Activated naive CD4-positive, alpha-beta T cell treated with Interleukin-2 at 50 U/mL for 16 hours (primary cell): ENCODE measurements at places on chromosomes 7 and 10.

DNA sequence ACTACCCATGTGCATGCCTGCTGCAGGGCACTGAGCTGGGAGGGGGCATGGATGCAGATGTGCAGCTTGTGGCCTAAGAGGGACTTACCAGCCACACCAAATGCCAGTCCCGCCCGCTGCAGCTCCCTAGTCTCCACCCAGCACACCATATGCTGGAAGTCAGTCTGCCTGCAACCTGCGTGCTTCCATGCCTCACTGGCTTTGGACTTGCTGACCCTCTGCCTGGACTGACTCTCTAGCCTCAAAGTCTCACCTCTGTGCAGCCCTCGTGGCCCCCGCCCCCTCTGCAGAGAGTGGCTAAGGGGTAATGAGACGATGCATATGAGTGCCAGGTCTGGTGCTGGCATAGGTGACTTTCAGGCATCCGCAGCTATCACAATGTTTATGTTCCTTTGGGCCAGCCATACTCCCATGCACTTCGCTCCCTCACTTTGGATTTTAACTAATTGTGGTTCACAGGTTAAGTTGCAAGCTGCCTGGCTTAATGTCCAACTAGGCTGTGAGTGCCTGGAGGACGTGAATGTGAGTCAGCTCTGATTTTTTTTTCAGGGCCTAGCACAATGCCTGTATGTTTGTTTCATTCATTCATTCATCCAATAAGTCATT, 21.7 kb downstream of the TRIM8 start:
- DNase-seq = no peak

- no peak for DNase-seq
Observed at GRCh38 chr7:28318101-28318762, 94.1 kb upstream of the CREB5 start.

DNA sequence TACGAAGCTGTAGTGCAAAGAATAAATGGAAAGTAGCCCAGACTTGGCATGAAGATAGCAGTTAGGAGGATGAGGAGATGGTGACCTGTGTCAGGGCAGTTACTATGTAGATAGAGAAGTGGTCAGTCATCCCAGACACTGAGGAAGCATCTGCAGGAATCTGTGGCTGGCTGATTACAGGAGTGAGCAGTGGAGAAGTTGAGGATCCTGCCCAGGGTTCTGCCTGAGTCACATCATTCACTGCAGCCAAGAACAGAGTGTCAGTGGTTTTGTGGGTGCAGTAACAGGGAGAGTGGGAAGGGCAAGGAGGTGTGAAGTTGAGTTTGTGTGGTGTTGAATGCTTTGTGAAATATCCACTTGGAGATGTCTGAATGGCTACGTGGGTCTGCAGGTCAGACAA, 676.4 kb upstream of the NRP1 start:
- DNase-seq = no peak

DNA sequence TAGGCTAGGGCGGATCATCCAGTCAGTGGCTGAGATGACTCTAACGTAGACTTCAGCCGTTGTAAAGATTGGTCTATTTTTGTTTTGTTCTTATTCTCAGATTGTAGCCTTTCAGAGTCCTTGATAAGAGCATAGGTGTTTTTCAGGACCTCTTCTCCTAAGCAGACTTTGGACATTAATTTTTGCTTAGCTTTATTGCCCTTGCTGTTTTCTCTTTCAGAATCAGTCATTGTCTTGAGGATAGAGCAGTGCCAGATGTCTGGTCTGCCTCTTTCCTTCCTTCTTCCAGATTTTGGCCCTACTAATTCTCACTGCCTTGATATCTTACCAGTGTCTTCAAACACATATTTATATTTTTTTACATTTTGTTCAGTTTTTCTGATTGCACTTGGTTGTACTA, 49.5 kb downstream of the C1GALT1 start:
- no peak for DNase-seq

DNA sequence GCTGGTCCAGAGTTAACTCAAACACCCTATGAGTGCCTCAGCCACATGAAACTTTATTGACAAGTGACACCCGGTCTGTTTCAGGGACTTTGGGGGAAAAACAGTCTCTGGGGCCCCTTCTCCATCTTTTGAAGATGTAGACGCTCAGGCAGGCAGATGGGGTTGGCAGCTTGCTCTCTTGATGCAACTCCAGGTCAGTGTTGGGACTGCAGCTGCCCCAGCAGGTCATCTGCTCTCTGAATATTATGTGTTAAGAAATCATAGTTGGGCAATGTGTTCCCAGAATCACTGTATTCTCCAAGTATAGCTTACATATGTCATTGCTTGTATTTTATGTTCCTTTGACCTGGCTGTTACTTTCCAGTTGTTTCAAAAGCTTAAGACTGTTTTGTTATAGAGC, 544.9 kb upstream of the MGMT start:
- DNase-seq = no peak

- no peak for DNase-seq
Observed at GRCh38 chr10:5234106-5234860, 37.6 kb downstream of the AKR1C4 start.

GRCh38 chr7:19202599-19202998, 57.4 kb upstream of the FERD3L start:
- DNase-seq = no peak

DNA sequence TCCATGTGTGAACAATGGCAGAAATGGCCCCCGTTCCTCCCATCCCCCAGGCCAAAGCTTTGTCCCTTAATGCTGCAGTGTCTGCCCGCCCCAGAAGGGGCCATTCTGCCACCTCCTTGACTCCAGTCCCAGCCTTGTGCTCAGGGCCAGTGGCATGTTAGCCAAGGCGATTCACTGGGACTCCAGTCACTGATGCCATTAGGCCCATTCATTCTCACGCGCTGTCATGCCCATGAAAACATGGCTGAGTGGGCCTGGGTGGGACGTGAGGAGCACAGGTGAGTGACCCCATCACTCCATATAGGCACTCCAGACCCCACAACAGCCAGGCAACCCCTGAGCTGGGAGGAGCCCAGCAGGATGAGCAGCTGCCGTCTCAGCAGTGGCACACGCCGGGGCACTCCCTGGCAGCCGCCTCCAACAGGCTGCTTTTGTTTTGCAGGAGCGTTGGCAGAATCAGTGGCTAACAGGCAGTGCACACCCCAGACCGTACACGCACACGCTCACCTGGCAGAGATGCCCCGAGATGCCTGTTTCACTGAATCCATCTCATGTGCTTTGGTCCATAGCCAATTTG, 79.5 kb downstream of the TCERG1L start:
- DNase-seq = no peak

DNA sequence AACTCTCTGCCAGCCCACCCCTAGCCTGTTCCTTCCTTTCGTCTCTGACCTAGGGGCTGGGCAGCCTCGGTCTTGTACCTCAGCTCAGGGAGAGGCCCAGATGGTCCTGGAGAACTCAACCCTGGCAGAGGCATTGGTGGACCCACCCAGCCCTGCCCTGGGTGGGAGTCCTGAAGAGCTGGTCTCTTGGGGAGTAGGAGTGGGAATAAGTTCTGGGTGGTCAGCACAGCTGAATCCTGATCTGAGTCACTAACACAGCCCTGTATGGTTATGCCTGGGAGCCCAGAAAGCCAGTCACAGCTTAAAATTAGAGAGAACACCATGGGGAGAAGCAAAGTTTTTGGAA, 84.0 kb downstream of the SORBS1 start:
- DNase-seq = no peak

DNA sequence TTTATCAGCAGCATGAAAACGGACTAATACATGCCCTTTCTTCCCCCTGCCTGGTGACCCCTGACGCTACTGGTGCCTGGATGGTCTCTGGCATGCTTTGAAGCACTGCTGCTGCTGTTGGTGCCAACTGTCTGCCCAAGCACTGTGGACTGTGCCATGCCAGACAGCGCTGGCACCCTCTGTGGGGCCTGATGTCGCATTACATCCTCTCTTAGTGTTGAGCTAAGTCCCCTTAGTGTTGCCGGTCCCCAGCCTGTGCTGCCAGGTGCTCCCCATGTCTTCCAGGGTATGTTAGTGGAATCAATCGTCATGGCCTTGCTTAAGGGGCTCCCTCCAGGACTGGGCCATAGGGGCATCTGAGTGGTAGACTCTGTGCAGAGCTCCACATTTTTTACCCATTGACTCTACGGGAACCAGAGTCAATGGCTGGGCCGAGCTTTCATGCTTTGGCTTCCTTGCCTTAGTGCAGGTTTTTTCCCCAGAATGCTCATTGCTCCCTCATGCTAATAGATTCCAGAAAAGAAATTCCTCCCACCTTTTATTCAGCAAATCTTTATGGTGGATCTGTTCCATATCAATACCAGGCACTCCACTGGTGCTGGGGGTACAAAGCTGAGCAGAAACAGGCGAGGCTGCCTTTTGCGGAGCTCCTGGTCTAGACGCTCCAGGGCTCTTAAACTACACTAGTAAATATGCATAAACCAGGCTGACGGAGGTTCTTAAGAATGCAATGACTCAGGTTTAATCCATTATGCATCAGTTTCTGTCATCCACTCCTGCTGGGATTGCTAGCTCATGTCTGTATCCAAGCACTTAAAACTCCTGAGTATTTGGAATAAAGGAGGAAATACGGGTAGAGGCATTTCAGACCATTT, 21.8 kb upstream of the MRC1 start:
- no peak for DNase-seq

DNA sequence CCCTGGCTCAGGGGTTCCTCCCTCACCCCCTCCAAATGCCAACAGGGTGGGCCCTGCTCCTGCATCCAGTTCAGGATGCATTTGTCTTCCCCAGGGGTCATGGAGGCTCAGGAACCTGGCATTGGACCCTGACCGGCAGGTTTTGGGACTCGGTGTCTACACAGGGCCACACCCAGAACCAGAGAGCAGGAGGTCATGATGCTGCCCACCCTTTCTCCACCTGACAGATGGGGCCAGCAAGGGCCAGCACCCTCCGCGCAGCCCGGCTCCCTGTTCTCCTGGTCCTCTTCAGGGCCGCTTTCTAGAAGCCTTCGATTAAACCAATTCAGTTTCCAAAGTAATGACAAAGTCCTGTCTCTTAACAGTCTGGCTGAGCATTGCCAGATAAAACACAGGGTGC, 50.2 kb downstream of the CAMK2B start:
- no peak for DNase-seq

DNA sequence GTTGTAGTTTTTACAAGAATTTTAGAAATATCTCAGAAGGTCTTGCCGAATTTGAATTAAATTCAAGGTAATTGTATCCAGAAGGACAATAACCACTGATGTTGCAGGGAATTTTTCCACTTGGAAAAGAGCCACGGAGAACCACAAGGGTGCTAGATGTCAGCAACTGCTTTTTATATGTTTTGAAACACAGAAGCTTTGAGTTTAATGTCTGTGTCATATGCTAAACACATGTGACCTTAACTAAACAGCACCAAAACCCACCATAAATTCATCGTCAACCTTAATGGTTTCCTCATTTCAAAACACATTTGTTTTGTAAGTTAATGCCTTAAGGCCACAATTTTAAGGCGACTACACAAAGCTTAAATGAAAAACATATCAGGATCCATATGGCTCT, 106.9 kb downstream of the COL28A1 start:
- no peak for DNase-seq

DNA sequence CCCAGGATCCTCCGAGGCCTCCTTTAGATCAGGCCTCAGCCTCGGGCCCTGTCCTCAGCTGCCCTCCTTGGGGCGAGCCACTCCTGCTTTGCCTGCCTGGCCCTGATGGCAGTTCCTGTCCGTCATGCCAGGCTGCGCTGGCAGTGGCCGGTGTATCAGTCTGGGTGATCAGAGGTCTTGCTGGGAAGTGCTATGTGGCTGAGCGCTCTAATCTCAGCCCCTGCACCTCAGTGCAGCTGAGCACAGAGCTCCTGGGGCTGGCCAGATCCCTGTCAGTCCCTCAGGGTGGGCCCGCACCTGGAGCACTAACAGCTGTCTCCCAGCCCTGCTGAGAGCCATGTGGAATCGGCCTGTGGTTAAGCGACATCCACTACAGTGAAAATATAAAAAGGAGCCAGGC, 14.8 kb upstream of the CFAP46 start:
- no peak for DNase-seq

- no peak for DNase-seq
Observed at GRCh38 chr10:68536973-68537372, 9.7 kb upstream of the SLC25A16 start.

DNA sequence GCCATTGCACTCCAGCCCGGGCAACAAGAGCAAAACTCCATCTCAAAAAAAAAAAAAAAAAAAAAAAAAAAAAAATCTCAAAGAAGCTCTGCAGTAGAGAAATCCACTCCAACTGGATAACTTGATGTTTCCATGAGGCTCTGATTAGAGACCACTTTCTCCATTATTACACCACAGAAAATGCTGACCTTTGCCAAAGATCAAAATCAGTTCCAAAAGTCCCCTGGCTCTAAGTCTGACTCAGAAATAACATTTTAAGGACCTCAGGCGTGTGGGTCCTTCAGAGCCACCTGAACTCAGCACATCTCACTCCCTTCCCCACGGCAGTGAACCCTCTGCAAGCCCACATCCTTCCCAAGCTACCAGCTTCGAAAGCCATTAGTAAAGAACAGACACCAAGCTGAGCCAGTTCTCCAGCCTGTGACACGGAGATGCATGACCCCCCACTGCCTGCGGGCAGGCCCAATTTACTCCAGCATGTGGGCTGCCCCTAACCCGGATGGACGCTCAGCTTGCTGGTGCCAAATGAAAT, 13.8 kb upstream of the TMEM120A start:
- peak; percentile 13 for DNase-seq

DNA sequence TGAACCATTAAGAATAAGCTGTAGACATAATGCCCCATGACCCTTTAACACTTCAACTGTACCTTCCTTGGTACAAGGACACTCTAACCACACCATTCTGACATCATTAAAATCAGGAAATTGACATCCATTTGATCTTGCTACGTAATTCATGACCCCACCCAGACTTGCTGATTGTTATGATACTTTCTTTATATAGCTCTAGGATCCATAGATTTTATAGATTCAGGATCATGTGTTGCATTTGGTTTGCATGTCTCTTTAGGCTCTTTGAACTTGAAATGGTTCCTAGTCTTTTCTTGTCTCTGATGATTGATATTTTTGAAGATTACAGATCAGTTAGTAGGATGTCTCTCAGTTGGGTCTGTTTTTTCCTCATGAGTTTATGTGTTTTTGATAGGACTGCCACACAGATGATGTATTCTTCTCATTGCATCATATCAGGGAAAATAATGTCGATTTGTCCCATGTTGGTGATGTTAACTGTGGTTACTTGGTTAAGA, 13.5 kb downstream of the CCM2 start:
- DNase-seq = no peak

DNA sequence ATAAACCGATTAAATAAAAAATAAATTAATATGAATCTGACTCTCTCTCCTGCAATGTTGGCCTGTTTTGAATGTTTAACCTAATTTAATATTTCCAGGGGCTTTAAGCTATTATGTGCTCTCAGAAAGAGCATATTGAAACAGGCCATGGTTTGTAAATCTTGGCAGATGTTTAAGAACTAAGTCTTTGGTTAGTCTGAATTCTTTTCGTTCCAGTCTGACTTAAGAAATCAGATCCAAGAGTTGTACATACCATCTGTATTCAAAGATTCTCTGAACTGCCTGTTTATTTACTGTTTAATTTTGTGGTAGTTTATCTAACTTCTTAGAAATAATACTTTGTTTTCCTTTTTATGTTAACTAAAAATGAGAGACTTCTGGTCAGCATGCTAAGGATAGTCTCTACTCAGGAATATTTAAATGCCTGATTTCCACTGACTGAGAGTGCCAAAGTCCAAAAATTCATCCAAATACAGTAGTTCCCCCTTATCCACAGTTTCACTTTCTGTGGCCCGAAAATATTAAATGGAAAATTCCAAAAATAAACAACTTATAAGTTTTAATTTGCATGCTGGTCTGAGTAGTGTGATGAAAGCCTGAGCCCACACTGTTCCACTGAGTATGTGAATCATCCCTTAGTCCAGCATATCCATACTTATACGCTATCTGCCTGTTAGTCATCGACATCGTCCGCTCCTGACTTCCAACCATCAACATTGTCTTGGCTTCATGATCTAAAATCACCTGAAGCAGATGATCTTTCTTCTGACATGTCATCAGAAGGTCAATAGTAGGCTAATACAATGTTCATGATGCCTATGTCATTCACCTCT, 238.1 kb upstream of the CSTF2T start:
- no peak for DNase-seq
